Central memory CD8-positive, alpha-beta T cell (primary cell): ENCODE measurements at places on chromosomes 7 and 10.
A peak's percentile ranks its signal among the peaks of the same experiment; 100 is the strongest.

- H3K27ac ChIP-seq, result no peak overlapping the region
- peaks cover 14% of the 10 kb centered on the region for H3K27me3 ChIP-seq
- H3K4me1 ChIP-seq, result no peaks in the 10 kb centered on the region
- H3K4me3 ChIP-seq, result no peak overlapping the region
Measured at GRCh38 chr7:139131-139530, 53.2 kb upstream of the FAM20C start.

GRCh38 chr10:22539579-22540298 is 174.6 kb downstream of the PIP4K2A start:
- no peak for DNase-seq
- no peaks in the 10 kb centered on the region for H3K27me3 ChIP-seq
- H3K4me1 ChIP-seq, result peaks cover 16% of the 10 kb centered on the region
- H3K4me3 ChIP-seq, result peak overlapping the region; percentile 17
- peak overlapping the region; percentile 78 for H3K27ac ChIP-seq
- peaks cover 71% of the 10 kb centered on the region for H3K36me3 ChIP-seq

DNA sequence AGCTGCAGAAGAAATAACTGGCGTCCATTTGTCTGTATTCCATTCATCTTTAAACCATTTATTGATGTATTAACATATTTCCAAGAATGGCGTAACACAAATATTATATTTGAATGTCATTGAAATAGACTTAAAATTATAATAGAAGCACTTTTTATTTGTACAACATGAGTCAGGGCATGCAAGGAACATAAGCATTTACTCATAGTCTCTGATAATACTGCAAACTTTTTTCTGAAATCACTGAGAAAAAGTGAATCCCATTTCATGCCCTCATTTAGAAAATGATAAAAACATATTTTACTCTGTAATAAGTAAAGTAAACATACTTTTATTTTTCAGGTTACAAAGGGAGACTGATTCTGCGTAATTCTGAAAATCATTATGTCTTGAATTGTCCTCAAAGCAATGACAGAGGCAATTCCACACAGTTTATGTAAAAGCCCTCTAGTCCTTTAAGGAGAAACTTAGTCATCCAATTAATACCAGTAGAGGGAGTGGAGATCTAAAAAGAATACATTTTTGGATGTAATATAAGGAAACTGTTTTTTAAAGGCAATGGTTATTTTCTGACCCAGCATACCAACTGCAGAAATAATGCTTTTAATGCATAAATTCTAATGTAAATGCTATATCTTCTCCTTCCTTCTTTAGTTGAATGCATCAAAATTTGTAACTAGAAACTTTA is 58.1 kb downstream of the AGMO start:
- H3K36me3 ChIP-seq, result no peaks in the 10 kb centered on the region
- H3K4me3 ChIP-seq, result no peak overlapping the region
- no peaks in the 10 kb centered on the region for H3K4me1 ChIP-seq
- no peak overlapping the region for H3K27ac ChIP-seq
- no peaks in the 10 kb centered on the region for H3K27me3 ChIP-seq

DNA sequence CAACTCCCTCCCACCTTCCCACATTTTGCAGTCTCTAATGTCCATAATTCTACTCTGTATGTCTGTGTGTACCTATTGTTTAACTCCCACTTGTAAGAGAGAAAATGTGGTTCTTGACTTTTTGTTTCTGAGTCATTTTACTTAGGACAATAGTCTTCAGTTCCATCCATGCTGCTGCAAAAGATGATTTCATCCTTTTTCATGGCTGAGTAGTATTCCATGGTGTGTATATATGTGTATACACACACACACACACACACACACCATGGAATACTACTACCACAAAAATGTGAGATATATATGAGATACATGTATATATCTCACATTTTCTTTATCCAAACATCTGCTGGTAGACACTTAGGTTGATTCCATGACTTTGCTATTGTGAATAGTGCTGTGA is 182.1 kb upstream of the GALNT17 start:
- no peaks in the 10 kb centered on the region for H3K4me1 ChIP-seq
- H3K36me3 ChIP-seq, result no peaks in the 10 kb centered on the region
- H3K4me3 ChIP-seq, result no peak overlapping the region
- no peak for DNase-seq

DNA sequence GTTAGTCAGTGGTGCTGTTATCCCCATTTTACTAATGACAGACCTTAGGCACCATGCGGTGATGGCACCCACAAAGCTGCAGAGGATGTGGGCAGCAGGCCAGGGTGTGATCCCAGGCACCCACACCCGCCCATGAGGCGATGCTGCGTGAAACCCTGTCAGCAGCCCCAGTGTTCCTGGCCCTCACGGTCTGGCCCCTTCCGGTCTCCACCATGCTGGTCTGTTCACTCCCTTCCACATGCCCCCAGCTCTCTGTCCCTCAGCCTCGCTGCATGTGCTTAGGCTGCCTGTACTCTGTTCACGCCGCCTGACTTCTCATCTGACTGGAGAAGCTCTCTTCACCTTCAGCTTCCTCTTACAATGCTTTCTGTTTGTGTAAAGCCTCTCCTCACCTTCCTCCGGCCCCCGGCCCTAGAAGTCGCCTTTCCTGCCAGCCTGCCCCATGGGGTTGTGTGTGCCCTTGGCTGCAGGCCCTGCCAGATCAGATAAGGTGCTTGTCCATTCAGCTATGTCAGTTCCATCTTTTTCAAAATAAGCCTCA is 17.6 kb upstream of the ORAI2 start:
- DNase-seq, result peak; percentile 41
- H3K27ac ChIP-seq, result peak overlapping the region; percentile 91
- peaks cover 32% of the 10 kb centered on the region for H3K36me3 ChIP-seq
- no peaks in the 10 kb centered on the region for H3K27me3 ChIP-seq
- peak overlapping the region; percentile 76 for H3K4me3 ChIP-seq
- peaks cover 51% of the 10 kb centered on the region for H3K4me1 ChIP-seq

DNA sequence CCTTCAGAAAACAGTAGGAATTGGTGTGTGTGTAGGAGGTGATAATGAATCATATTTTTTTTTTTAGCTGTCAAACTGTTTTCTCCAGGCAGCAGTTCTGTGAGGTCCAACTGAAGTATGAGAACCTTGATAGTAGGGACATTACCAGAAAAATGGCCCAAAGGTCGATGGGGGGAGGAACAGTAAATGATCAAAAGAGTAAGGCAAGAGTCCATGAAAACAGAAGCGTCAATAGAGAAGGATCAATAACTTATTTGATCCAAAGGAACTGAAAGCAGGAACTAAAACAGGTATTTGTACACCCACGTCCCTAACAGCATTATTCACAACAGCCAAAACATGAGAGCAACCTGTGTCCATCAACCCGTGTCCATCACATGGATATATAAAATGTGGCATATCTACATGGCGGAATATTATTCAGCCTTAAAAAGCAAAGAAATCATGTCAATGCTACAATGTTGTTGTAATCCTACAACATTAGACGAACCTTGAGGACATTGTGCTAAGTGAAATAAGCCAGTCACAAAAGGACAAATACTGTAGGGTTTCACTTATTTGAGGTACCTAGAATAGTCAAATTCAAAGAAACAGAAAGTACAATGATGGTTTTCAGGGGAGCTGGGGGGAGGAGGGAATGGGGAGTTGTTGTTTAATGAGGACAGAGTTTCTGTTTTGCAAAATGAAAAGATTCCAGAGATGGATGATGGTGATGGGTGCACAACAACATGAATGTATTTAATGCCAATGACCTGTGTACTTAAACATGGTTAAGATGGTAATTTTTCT is 214.0 kb upstream of the KLF14 start:
- peaks cover 61% of the 10 kb centered on the region for H3K4me1 ChIP-seq
- peak overlapping the region; percentile 98 for H3K27ac ChIP-seq
- DNase-seq, result no peak
- peak overlapping the region; percentile 62 for H3K4me3 ChIP-seq
- H3K27me3 ChIP-seq, result no peaks in the 10 kb centered on the region
- H3K36me3 ChIP-seq, result peaks cover 19% of the 10 kb centered on the region

- no peak overlapping the region for H3K4me3 ChIP-seq
- no peak for DNase-seq
- no peaks in the 10 kb centered on the region for H3K36me3 ChIP-seq
- H3K27ac ChIP-seq, result no peak overlapping the region
- no peaks in the 10 kb centered on the region for H3K4me1 ChIP-seq
- no peaks in the 10 kb centered on the region for H3K27me3 ChIP-seq
Measured at GRCh38 chr10:13806419-13806818, 219.7 kb downstream of the PRPF18 start.

DNA sequence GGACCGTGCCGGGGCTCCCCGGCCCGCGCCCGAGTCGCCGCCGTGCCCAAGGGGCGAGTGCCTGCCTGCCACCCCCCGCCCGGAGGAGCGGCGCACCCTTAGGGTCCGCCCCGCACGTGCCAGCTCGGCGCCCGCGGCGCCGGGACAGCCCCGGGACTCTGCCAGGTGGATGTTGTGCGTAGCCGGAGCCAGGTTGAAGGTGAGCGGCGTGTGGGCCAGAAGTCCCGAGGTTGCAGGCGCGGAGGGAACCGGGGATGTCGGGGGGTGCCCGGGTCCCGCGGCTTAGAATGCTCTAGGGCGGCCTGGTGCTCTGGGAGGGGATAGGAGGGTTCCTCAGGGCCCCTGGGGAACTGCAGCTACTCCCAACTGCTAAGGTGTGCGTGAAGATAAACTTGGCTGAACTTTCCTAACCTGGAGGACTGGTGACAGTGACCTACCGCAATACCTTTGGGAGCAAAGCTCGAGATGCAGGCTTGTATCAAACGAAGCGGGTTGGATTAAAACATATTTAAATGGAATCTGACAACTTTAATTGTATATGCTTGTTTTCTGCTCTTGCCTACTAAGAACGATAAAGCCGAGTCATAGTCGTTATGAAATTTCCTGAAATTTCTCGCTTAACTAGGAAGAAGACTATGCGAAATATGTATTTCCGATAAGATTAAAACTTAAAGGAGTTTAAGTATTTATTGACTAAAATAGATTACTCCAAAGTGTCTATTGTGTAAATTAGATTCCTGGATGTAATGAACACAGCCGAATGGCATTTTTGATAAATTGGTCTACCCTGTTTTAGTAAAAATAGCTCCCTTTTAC is at the start of gene CUX1:
Gene CUX1, plus strand, starts transcription at position 156 of the 816 bp plus-strand sequence. Its CDS starts 14 bp downstream, at position 170.
- H3K27me3 ChIP-seq, result no peaks in the 10 kb centered on the region
- DNase-seq, result no peak
- peak within 1 kb of the TSS; percentile 55 for H3K27ac ChIP-seq

- peak overlapping the region; percentile 57 for H3K27ac ChIP-seq
- H3K27me3 ChIP-seq, result no peaks in the 10 kb centered on the region
- H3K4me3 ChIP-seq, result no peak overlapping the region
- peaks cover 59% of the 10 kb centered on the region for H3K36me3 ChIP-seq
- peaks cover 7% of the 10 kb centered on the region for H3K4me1 ChIP-seq
Measured at GRCh38 chr7:24800073-24800472, 42.8 kb upstream of the GSDME start.

GRCh38 chr10:12605580-12606405 is 256.4 kb downstream of the CAMK1D start:
- H3K36me3 ChIP-seq, result peaks cover 2% of the 10 kb centered on the region
- H3K27me3 ChIP-seq, result no peaks in the 10 kb centered on the region
- H3K27ac ChIP-seq, result peak overlapping the region; percentile 86
- DNase-seq, result peak; percentile 47
- H3K4me1 ChIP-seq, result peaks cover 12% of the 10 kb centered on the region

DNA sequence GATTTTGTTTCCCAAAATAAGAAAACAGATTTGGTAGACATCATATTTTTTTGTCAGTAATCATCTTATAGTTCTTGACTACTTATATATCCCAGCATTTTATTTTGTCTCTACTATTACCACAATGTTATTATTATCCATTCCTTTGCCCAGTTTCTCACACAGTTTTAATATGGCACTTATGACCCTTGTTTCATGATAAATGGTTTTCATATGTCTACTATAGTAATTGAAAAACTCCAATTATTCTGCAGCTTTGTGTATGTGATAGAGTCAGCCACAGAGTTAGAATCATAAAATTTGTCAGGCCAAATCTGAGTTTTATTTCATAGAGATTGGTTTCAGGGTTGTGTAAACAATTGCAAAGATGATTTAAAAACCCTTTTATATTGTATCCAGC is 203.9 kb downstream of the MALRD1 start:
- no peak overlapping the region for H3K4me3 ChIP-seq
- H3K36me3 ChIP-seq, result no peaks in the 10 kb centered on the region
- no peaks in the 10 kb centered on the region for H3K27me3 ChIP-seq
- no peak for DNase-seq

- no peak overlapping the region for H3K4me3 ChIP-seq
- peaks cover 9% of the 10 kb centered on the region for H3K4me1 ChIP-seq
- DNase-seq, result no peak
Measured at GRCh38 chr10:70622981-70623844, 20.7 kb upstream of the PRF1 start.

DNA sequence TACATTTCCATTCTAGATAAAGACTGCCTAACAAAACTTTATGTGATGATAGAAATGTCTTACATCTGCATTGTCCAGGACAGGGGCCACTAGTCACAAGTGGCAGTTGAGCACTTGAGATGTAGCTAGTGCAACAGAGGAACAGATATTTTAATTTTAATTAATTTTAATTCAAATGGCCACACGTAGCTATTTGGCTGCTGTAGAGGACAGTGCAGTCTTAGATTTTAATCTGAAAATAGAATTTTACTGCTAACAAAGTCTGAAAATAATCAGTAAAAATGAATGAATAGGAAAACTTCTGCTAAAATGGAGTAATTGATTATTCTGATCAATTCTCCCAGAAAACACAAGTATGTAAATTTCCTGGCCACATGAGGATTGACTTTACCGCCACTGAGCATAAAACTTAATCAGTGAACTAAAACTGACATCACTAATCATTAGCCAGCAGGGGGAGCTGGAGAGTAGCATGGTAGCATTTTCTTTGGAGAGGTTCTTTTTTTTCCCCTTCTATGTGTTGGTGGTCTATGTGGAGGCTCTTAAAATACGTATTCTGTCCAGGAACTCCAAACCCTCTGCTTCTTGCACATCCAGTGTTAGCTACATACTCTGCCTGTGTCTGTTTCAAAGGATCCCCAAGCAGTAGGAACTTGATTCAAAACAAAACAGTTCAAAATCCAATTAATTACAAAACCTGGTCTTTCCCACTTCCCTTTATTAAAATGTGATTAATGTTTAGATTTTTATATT is 52.1 kb downstream of the TSPAN12 start:
- no peak overlapping the region for H3K4me3 ChIP-seq
- H3K27me3 ChIP-seq, result no peaks in the 10 kb centered on the region
- peaks cover 2% of the 10 kb centered on the region for H3K36me3 ChIP-seq
- H3K4me1 ChIP-seq, result no peaks in the 10 kb centered on the region
- no peak overlapping the region for H3K27ac ChIP-seq

DNA sequence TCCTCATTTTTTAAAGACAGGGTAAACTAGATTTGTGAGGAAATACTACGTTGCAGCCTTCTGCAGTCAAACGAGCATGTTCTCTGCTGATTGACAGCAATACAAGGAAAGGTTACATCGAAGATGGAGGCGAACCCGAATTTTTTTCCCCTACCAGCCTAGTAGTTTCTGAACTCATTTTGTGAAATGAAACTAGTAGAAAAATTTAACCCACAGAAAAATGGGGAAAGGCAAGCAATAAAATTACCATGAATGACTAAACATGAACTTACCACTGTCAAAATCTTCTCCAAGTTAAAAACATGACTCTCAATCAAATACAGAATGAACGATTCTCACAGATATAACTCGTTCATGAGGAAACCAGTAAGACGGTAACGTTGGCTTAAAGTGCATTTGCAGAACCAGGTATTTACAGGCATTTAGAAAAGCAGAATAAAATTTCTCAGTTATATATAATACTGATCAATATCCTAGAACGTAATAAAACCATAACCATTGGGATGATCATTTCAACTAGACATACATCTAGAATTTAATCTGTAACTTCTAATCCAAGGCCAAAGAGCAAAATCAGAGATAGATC is 73.9 kb downstream of the CELF2 start:
- no peak for DNase-seq
- H3K36me3 ChIP-seq, result no peaks in the 10 kb centered on the region
- no peak overlapping the region for H3K27ac ChIP-seq
- H3K4me1 ChIP-seq, result no peaks in the 10 kb centered on the region
- peaks cover 5% of the 10 kb centered on the region for H3K27me3 ChIP-seq
- no peak overlapping the region for H3K4me3 ChIP-seq
